ENCODE measurements at places on chromosomes 1 and 21.

DNA sequence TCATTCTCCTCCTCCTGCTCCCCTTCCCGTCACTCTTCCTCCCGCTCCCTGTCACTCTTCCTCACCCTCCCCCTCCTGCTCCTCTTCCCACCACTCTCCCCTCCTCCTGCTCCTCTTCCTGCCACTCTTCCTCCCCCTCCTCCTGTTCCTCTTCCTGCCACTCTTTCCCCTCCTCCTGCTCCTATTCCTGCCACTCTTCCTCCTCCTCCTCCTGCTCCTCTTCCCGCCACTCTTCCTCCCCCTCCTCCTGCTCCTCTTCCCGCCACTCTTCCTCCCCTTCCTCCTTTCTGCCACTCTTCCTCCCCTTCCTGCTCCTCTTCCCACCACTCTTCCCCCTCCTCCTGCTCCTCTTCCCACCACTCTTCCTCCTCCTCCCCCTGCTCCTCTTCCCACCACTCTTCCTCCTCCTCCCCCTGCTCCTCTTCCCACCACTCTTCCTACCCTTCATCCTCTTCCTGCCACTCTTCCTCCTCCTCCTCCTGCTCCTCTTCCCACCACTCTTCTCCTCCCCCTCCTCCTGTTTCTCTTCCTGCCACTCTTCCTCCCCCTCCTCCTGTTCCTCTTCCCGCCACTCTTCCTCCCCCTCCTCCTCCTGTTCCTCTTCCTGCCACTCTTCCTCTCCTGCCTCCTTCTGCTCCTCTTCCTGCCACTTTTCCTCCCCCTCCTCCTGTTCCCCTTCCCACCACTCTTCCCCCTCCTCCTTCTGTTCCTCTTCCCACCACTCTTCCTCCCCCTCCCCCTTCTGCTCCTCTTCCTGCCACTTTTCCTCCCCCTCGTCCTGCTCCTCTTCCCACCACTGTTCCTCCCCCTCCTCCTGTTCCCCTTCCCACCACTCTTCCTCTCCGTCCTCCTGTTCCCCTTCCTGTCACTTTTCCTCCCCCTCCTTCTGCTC is 28.7 kb upstream of the ARTN start:
- DNase-seq: no peak

GRCh38 chr1:243841507-243841906 is 8.5 kb downstream of the AKT3 start:
- DNase-seq: no peak

DNA sequence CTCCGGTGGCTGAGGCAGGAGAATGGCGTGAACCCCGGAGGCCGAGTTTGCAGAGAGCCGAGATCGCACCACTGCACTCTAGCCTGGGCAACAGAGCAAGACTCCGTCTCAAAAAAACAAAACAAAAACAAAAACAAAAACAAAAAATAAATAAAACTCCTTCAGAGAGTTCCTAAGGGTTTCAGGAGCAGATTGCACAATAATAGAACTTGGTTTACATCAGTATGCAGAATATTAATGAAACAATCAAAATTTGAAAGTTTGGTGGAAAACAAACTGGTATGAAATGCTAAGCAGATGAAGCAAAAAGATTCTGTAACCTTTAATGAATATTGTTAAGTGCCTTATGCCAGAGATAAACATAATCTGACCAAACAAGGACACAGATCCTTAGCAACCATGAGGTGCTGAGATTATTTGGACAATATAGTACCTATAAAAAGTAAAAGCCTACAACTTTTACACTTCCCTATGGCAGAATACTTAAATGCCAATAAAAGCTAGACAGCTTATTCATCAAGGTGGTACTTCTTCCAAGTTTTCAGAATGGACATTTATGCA is 41.2 kb downstream of the SLC25A24 start:
- no peak for DNase-seq

DNA sequence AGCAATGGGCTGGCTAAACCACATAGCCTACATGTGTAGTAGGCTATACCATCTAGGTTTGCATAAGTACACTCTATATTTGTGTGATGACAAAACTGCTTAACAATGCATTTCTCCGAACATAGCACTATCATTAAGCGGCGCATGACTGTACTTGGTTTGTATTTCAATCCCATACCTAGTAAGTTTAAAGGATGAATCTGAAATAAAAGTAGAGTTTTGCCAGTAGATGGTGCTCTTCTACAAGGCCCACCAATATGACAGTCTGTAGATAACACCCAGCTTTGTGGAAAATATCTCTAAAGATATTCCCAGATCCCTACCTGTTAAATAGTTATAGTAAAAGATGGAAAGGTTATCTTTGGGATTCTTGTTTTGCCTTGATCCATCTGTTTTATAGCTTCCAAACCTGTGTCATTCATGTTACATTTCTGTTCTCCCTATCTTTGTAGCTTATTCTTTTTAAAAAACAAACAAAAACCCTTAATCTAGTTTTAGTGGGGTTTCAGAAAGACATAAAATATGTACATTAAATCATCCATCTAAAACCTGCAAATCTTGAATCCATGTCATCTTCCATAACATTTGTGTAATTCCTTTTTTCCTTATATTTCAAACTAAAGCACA is 33.9 kb upstream of the ASPM start:
- DNase-seq: no peak

DNA sequence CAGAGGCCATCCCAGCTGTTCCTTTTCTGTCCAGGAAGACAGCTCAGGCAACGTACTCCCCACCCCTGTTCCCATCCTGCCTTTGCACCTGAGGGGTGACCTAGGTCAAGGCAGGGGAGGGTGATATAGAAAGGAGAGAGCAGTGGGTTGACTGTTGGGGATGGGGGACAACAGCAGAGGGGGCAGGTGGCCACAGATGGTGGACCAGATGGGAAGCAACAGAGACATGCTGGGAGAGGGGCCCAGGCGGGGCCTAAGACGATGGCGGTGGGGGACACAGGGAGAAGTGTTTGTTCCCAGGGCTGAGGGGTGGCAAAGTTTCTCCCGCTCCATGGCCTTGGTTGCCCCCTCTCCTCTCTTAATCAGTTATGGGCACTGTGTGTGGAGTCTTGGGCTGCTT is 6.3 kb downstream of the CELSR2 start:
- DNase-seq: no peak
